Hair follicular keratinocyte (primary cell): ENCODE measurements at places on chromosomes 4 and X. TPM values are rescaled to one million over a fixed set of nuclear protein-coding genes. Genes with fewer than 3 reads are reported as not detected.

RGN gene
- 0.31 TPM in 1 of 2 replicates, not detected in the other for total RNA-seq

LUZP4 gene
- total RNA-seq = not detected in 2 replicates

HEPH gene
- total RNA-seq = 1.7 and 6.5 TPM in 2 replicates

GYPE gene
- not detected in 2 replicates for total RNA-seq

KLF8 gene
- 4.4 and 4.8 TPM in 2 replicates for total RNA-seq

BANK1 gene
- total RNA-seq = 0.11 and 0.16 TPM in 2 replicates

AADAT gene
- total RNA-seq = 3.1 and 4.7 TPM in 2 replicates

ADH7 gene
- total RNA-seq = 0.08 TPM in 1 of 2 replicates, not detected in the other

CHRNA9 gene
- 0.62 TPM in 1 of 2 replicates, not detected in the other for total RNA-seq

GPR82 gene
- not detected in 2 replicates for total RNA-seq

KLB gene
- total RNA-seq = 0.08 TPM in 1 of 2 replicates, not detected in the other

GUCY1A1 gene
- total RNA-seq = 0.08 and 0.42 TPM in 2 replicates

ARHGAP36 gene
- not detected in 2 replicates for total RNA-seq

CXCL1 gene
- total RNA-seq = 104 and 131 TPM in 2 replicates

GSPT2 gene
- total RNA-seq = 3.0 and 3.4 TPM in 2 replicates

MND1 gene
- total RNA-seq = 7.2 and 17.0 TPM in 2 replicates

CCDC120 gene
- total RNA-seq = 5.5 and 6.6 TPM in 2 replicates

CNGA1 gene
- total RNA-seq = 0.08 and 0.19 TPM in 2 replicates

EMCN gene
- total RNA-seq = not detected in 2 replicates

HHIP gene
- total RNA-seq = under 0.01 TPM in 1 of 2 replicates, not detected in the other

PPP4R3C gene
- not detected in 2 replicates for total RNA-seq

MAGEA11 gene
- total RNA-seq = not detected in 2 replicates

LRAT gene
- total RNA-seq = 2.4 and 3.7 TPM in 2 replicates

ARSH gene
- total RNA-seq = not detected in 2 replicates

ITIH6 gene
- total RNA-seq = not detected in 2 replicates

SPANXA1 gene
- total RNA-seq = not detected in 2 replicates

CFI gene
- total RNA-seq = not detected in 2 replicates

CLIC2 gene
- total RNA-seq = not detected in 2 replicates

MID1 gene
- 3.6 and 7.6 TPM in 2 replicates for total RNA-seq

DMRTC1 gene
- total RNA-seq = not detected in 2 replicates

MAGEB1 gene
- total RNA-seq = not detected in 2 replicates

SMR3B gene
- total RNA-seq = not detected in 2 replicates

POU3F4 gene
- not detected in 2 replicates for total RNA-seq
